ENCODE measurements at places on chromosomes 1 and 21. TPM values are rescaled to one million over a fixed set of nuclear protein-coding genes. Genes with fewer than 3 reads are reported as not detected.
A peak's percentile ranks its signal among the peaks of the same experiment; 100 is the strongest.

DNA sequence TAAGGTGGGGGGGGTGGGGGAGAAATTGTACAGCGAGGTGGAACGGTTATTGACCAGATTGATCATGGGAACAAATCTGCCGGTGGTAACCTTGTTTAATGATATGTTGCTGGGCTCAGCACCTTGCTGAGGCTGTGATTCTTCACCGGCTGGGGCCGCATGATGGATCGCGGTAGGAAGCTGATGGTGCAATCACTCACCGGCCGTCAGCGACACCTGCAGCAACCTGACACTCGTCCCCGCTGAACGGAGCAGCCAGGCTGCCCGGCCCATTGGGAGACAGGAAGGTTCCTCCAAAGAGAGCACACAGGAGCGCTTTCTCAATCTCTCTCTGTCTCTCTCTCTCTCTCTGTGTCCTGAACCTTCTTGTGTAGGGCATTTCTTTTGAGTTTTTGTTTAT is 128.5 kb upstream of the RRP15 start:
- H3K4me3 ChIP-seq: no peak overlapping the region
- no peaks in the 10 kb centered on the region for H3K4me1 ChIP-seq
- H3K36me3 ChIP-seq: no peaks in the 10 kb centered on the region
- DNase-seq: no peak

- H3K27me3 ChIP-seq: no peaks in the 10 kb centered on the region
- H3K4me1 ChIP-seq: no peaks in the 10 kb centered on the region
- no peaks in the 10 kb centered on the region for H3K36me3 ChIP-seq
Measured at GRCh38 chr1:7582460-7582972, 188.6 kb upstream of the VAMP3 start.

- no peaks in the 10 kb centered on the region for H3K27me3 ChIP-seq
- no peak overlapping the region for H3K4me3 ChIP-seq
- H3K4me1 ChIP-seq: no peaks in the 10 kb centered on the region
- H3K36me3 ChIP-seq: no peaks in the 10 kb centered on the region
- no peak for DNase-seq
- H3K27ac ChIP-seq: no peak overlapping the region
Measured at GRCh38 chr1:88897070-88897730, 5.8 kb upstream of the GTF2B start.

GRCh38 chr1:184112176-184112948 is 60.8 kb downstream of the TSEN15 start:
- no peaks in the 10 kb centered on the region for H3K27me3 ChIP-seq
- DNase-seq: no peak
- no peak overlapping the region for H3K27ac ChIP-seq
- H3K36me3 ChIP-seq: no peaks in the 10 kb centered on the region
- no peaks in the 10 kb centered on the region for H3K4me1 ChIP-seq

DNA sequence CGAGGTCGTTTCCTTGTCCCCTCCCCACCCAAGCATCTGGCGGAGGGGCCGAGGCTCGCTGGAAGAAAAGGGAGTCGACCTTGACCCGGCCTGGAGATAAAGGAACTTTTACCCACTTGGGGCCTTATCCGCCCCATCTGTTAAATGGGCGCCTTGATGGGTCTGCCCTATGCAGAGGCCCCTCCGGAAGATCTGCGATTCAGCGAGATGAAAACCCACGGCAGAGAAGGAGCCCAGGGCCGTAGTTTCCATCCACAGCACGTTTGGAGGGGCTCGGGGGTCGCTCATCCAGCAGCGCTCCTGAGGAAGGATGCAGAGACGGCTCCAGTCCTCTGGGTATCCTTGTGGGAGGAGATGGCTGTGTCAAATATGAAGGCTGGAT is 518 bp downstream of the NCMAP start:
- H3K27me3 ChIP-seq: peaks cover 8% of the 10 kb centered on the region
- no peak for DNase-seq
- no peaks in the 10 kb centered on the region for H3K36me3 ChIP-seq
- no peak overlapping the region for H3K4me3 ChIP-seq

DNA sequence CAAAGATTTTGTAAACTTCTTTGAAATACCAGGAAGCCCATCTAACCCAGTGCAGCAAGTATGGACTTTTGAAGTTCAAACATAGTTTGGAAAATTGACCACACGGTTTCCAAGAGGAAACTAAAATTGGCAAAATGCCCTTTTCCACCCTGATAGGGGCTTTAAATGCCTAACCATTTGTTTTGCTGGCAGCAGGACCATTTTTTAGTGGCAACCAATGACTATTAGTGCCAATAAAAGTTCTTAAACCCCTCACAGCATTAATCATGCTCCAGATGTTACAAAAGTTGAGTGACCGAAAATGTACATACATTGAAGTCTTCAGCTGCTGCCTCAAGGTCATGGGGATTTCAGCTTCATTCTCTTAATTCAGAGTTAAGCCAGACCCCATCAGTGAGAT is 46.4 kb upstream of the ENAH start:
- H3K27me3 ChIP-seq: no peaks in the 10 kb centered on the region
- no peak overlapping the region for H3K4me3 ChIP-seq
- H3K4me1 ChIP-seq: peaks cover 32% of the 10 kb centered on the region
- H3K36me3 ChIP-seq: no peaks in the 10 kb centered on the region

GRCh38 chr1:181139631-181140061 is 51.1 kb downstream of the IER5 start:
- H3K4me3 ChIP-seq: no peak overlapping the region
- H3K27ac ChIP-seq: no peak overlapping the region
- H3K27me3 ChIP-seq: no peaks in the 10 kb centered on the region
- H3K36me3 ChIP-seq: no peaks in the 10 kb centered on the region
- DNase-seq: no peak

DNA sequence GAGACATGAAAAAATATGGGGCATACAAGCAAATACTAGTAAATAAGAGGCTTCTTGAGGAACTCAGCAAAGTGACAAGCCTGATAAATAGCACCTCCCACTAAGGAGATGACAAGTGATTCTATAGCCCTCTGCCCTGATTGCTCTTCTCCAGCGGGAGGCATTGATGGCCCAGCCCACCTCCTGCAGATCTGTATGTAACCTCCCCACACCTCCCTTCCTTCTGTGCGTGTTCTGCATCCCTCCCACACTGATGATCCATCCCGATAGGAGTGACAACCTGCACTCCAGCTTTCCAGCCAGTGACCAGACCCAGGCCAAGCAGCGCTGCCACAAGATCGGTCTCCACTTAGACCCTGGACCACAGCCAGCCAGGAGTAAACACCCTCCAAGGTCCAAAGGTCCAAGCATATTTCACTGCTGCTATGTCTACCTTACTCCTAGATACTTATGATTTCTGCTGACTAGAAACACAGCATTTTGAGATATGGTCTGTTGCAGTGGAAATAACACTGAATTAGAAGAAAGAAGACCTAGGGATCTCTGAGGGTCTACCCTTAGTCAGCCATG is 176.1 kb downstream of the BRINP2 start:
- H3K4me1 ChIP-seq: no peaks in the 10 kb centered on the region
- no peaks in the 10 kb centered on the region for H3K27me3 ChIP-seq
- no peak for DNase-seq
- no peaks in the 10 kb centered on the region for H3K36me3 ChIP-seq
- no peak overlapping the region for H3K27ac ChIP-seq

- H3K36me3 ChIP-seq: no peaks in the 10 kb centered on the region
- no peaks in the 10 kb centered on the region for H3K4me1 ChIP-seq
- no peaks in the 10 kb centered on the region for H3K27me3 ChIP-seq
- no peak for DNase-seq
- no peak overlapping the region for H3K27ac ChIP-seq
Measured at GRCh38 chr1:5659606-5660005, 332.6 kb downstream of the NPHP4 start.

- DNase-seq: no peak
- no peaks in the 10 kb centered on the region for H3K4me1 ChIP-seq
- H3K36me3 ChIP-seq: no peaks in the 10 kb centered on the region
- peak overlapping the region; percentile 48 for H3K27ac ChIP-seq
Measured at GRCh38 chr1:8047112-8047511, 21.0 kb upstream of the ERRFI1 start.

- H3K27me3 ChIP-seq: no peaks in the 10 kb centered on the region
- peaks cover 44% of the 10 kb centered on the region for H3K4me1 ChIP-seq
- H3K36me3 ChIP-seq: no peaks in the 10 kb centered on the region
- no peak overlapping the region for H3K27ac ChIP-seq
Measured at GRCh38 chr21:43909741-43910400, 44.8 kb downstream of the AGPAT3 start.

GRCh38 chr1:151324390-151324930 is 2.8 kb downstream of the PI4KB start:
- no peak overlapping the region for H3K4me3 ChIP-seq
- H3K36me3 ChIP-seq: peaks cover 60% of the 10 kb centered on the region
- H3K27me3 ChIP-seq: no peaks in the 10 kb centered on the region
- H3K27ac ChIP-seq: peak overlapping the region; percentile 9

- H3K27ac ChIP-seq: peak overlapping the region; percentile 24
- peaks cover 47% of the 10 kb centered on the region for H3K4me1 ChIP-seq
- no peaks in the 10 kb centered on the region for H3K27me3 ChIP-seq
- DNase-seq: peak; percentile 69
- H3K36me3 ChIP-seq: peaks cover 3% of the 10 kb centered on the region
Measured at GRCh38 chr1:36366091-36366661, 19.5 kb downstream of the STK40 start.

DNA sequence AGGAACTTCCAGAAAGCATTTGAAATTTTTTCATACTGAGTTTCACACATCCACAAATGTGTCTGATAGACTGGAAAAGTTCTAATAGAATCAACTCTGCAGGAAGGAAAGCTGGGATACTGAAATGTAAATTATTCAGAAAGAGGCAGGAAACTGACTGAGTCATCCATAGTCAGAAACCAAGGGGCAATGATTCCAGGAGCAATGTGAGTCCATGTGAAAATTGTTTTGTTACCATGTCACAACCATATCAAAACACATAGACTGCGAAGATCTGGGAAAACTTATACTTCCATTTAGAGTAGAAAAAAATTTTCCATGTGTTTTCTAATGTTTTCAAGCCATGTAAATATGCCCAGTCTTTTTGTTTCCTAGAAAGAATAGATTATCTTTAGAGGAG is 142.3 kb upstream of the TMPRSS15 start:
- H3K4me3 ChIP-seq: no peak overlapping the region
- DNase-seq: no peak
- H3K4me1 ChIP-seq: no peaks in the 10 kb centered on the region
- no peaks in the 10 kb centered on the region for H3K36me3 ChIP-seq
- no peaks in the 10 kb centered on the region for H3K27me3 ChIP-seq

GRCh38 chr1:169565335-169566271 is 20.7 kb downstream of the F5 start:
- no peak for DNase-seq
- no peaks in the 10 kb centered on the region for H3K4me1 ChIP-seq
- no peaks in the 10 kb centered on the region for H3K36me3 ChIP-seq
- H3K4me3 ChIP-seq: no peak overlapping the region
- no peak overlapping the region for H3K27ac ChIP-seq

DNA sequence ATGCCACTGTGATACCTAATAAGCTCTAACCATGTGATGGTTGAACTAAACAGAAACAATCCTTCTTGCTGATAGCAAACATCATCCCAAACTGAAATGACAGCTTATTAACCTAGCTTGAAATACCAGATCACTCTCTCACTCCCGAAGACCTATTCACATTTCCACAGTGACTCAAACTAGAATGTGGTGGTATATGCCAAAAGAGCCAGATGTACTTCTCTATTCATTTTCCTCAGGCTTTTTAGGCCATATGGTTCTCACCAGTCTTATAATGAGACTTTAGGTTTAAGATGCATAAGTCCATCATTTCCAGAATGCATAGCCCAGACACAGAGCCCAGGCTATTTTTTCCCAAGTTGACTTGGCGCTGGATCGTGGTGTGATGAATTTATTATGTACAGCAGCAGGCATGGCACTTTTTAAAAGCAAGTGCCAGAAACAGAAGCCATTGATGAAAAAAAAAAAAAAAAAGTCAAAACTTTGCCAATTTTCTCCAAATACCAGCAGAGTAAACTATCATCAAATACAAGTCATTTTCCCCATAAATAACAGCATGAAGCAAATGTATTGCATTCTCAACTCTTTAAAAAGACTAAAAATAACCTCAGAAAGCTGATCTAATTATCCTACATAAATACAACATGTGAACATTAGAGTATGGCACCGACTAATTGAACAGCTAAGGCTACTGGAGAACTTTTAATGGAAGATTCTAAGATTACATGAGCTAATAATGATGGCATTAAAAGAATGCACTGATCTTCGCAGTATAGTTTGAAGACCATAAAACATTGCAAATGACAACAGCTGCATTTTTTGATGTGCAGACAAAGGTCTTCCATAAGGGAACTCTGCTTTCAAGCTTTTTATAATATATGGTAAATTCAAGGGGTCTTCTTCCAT is 365.4 kb downstream of the LRRIQ3 start:
- no peak overlapping the region for H3K4me3 ChIP-seq
- DNase-seq: no peak
- H3K27ac ChIP-seq: no peak overlapping the region

- no peaks in the 10 kb centered on the region for H3K36me3 ChIP-seq
- no peak for DNase-seq
- no peaks in the 10 kb centered on the region for H3K4me1 ChIP-seq
- no peak overlapping the region for H3K27ac ChIP-seq
- no peaks in the 10 kb centered on the region for H3K27me3 ChIP-seq
Measured at GRCh38 chr1:97545446-97545845, 375.4 kb downstream of the DPYD start.

DNA sequence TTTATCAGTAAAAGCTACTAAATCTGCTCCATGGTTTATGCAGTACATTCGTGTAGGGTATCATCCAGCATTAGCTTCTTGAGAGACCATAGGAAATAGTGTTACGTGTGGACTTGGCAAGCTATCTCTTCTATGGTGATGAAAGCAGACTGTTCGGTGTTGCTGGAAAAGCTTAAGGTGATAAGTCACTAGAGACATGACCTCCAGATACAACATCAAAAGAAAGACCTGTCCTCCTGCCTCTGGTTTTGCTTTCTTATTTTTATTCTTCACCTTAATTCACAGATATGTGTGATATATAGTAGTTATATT is 53.5 kb upstream of the S1PR1 start:
- H3K4me1 ChIP-seq: no peaks in the 10 kb centered on the region
- no peaks in the 10 kb centered on the region for H3K36me3 ChIP-seq
- DNase-seq: no peak
- H3K4me3 ChIP-seq: no peak overlapping the region
- H3K27me3 ChIP-seq: no peaks in the 10 kb centered on the region

- no peak overlapping the region for H3K27ac ChIP-seq
- no peaks in the 10 kb centered on the region for H3K4me1 ChIP-seq
- DNase-seq: no peak
- no peaks in the 10 kb centered on the region for H3K27me3 ChIP-seq
- no peaks in the 10 kb centered on the region for H3K36me3 ChIP-seq
Measured at GRCh38 chr1:74681449-74681848, 7.9 kb upstream of the ERICH3 start.

- no peaks in the 10 kb centered on the region for H3K27me3 ChIP-seq
- no peak overlapping the region for H3K4me3 ChIP-seq
- no peak for DNase-seq
- no peak overlapping the region for H3K27ac ChIP-seq
- no peaks in the 10 kb centered on the region for H3K4me1 ChIP-seq
Measured at GRCh38 chr1:77322061-77322900, 40.5 kb downstream of the AK5 start.

Gene DYNLT5
- 3.9 TPM for total RNA-seq

Gene NGF
- total RNA-seq: 1.3 TPM

Gene S100B
- total RNA-seq: 0.52 TPM

Gene DNAJC28
- total RNA-seq: 3.5 TPM

Gene SLFNL1
- total RNA-seq: 0.15 TPM

Gene TNFRSF4
- 3.9 TPM for total RNA-seq

Gene CNIH4
- 29.7 TPM for total RNA-seq

Gene RIPPLY3
- total RNA-seq: not detected

Gene NPHS2
- not detected for total RNA-seq

Gene EDN2
- total RNA-seq: not detected

Gene OR2T35
- not detected for total RNA-seq

All from psoas muscle (tissue), 8 donors.